ENCODE measurements at places on chromosomes 12 and 14. TPM values are rescaled to one million over a fixed set of nuclear protein-coding genes. Genes with fewer than 3 reads are reported as not detected.

COL2A1 gene
- total RNA-seq = not detected

SVOP gene
- total RNA-seq = not detected

SMOC1 gene
- 0.92 TPM for total RNA-seq

DNA sequence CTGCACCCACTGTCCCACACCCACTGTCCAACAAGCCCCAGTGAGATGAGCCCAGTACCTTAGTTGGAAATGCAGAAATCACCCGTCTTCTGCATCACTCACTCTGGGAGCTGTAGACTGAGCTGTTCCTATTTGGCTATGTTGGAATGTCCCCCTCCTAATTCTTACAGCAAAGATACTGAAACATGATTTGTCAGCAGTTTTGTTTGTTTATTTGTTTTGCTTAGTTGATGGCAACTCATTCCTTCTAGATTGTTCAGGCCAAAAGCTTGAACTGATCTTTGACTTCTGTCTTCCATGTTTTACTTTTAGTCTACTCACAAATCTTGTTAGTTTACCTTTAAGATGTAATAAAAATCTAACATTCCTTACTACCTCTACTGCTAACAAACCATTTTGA, 233.6 kb upstream of the MIS18BP1 start:
- no peak for DNase-seq

- DNase-seq = peak; percentile 69
These were observed 2.3 kb upstream of the AGAP2 start for GRCh38 chr12:57740656-57741412.

GRCh38 chr12:21552635-21553328, 26.7 kb downstream of the SPX start:
- DNase-seq = no peak

- no peak for DNase-seq
These were observed 37.1 kb upstream of the VSX2 start for GRCh38 chr14:74202113-74202512.

Measured in upper lobe of left lung (tissue), 6 donors.